ENCODE measurements at places on chromosomes 11 and 22.

- peak; percentile 54 for DNase-seq
Observed at GRCh38 chr11:64207256-64208085, 950 bp downstream of the FERMT3 start.

DNA sequence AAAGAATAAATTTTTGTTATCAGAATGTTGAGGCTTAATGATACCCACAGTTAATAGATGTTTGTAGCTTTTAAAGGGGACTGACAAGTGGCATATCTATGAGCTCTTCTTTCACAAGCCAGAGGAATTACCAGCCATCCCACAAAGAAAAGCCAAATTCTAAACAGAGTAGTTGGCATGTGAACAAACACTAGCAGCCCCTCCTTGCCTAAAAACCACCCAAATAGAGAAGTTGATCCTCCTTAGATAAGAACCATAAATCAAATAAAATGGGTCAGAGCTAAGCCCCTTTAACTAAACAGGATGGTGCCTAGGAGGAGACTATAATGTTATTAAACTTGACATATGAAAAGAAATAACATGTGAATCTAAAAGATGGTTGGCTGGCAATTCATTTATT, 11.4 kb downstream of the LPXN start:
- no peak for DNase-seq

DNA sequence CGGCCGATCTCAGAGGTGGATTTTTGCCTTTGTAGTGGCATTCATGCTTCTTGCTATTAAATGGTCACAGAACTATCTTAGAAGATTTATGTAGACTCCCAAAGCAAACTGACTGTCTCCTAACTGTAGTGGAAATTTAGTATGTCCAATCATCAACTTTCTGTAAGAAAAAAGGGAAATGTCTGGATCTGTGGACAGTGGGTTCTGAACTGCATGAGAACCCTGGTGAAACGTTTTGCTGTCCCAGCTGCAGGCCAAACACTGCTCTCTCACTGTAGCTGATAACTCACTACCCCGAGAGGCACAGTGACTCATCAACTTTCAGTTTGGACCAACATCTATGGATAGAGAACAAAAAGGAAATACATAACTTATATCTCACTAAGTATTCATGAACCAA, 387.1 kb downstream of the SOX6 start:
- DNase-seq, result peak; percentile 58

DNA sequence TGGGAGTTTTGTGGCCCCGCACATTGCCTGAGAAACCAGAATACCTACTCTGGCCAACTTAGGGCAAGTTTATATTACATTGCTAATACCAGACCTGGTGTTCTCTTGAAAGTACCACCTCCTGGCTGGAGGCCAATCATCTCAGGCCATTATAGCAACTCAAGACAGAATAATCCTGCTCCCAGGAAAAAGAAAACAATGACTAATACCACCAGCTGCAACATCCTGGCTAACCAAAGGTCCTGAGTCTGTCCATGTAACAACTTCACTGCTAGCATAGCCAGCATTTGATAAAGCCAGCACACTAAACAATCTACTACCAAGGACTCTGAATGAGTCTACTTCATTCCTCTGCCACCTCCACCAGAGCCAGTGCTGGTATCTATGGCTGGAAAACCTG, 1298.7 kb upstream of the CNTN5 start:
- no peak for DNase-seq

DNA sequence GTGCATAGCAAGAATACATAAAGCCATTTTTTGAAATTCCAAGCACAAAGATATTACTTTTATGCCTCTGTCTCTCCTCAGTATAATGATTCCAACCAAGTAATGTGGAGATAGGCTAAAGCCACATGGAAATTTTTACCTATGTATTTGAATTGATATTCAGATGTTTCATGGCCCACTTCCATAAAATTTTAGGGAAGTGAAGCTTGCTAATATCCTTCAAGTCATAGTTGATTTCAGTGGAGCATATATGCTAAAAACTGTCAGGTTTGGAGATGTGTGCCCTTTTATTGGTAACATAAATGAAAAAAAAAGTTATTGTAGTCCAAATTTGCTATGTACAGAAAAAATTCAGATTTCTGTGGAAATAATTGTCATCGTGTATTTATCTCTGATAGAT, 12.3 kb downstream of the MS4A4E start:
- DNase-seq, result no peak

GRCh38 chr11:107757661-107758060, 45.8 kb upstream of the SLN start:
- DNase-seq, result no peak

DNA sequence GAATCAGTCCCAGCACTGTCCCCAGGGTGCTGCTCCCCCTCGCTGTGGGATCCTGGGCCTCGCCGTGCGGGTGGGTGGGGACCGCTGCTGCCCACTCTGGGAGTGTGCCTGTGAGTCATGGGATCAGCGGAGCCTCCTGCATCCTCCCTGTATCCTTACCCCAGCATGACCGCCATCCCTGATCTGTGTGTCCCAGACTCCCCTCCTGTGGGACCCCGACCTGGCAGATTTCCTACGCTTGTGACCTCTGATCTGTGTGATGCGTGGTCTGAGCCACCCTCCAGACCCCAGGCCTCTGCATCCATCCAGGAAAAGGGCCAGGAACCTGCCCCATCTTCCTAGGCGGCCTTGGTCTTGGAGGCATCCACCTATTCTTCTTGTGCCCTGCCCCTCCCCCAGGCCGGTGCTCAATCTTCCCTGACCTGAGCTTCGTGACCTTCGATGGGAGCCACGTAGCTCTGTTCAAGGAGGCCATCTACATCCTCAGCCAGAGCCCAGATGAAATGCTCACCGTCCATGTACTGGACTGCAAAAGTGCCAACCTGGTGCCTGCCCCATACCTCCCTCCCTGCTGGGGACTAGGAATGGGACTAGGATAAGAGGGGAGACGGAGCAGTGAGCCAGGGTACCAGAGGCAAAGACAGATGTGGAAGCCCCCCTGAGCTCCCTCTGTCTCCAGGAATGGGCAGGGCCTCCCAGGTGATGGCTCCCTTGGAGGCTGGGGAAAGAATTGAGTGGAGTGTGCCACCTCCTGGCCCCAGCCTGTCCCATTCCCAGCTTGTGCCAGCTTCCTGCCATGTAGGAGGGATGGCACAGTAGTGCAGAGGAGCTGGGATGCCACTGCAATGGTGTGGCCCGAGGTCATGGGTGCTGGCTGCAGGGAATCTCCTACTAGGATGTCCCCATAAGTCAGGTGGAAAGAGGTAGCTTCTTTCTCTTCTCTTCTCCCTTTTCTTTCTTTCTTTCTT, 65.4 kb downstream of the OTOG start:
- DNase-seq, result peak; percentile 8

DNA sequence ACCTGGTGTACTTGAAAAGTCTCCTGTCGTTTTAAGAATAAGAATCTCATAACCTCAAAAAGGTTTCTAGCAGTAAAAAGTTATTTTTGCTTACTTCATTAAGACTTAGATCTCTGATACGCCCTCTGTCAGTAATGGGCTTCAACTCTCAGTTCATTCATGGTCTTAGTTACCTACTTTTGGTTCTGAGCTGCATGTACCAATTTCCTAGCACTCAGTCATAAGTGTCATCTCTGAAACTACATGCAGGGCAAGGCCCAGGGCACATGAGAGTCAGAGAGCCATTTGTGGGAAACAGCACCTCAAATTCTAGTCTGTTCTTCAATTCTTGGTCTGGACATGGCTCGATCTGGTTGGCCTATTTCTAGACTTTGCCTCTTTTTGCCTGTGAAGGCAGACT, 838.4 kb downstream of the FAM181B start:
- no peak for DNase-seq

GRCh38 chr11:70250876-70251658, 19.4 kb upstream of the PPFIA1 start:
- no peak for DNase-seq

GRCh38 chr11:44398266-44399030, 88.5 kb upstream of the ALX4 start:
- no peak for DNase-seq

GRCh38 chr11:14342906-14343305, 16.1 kb downstream of the RRAS2 start:
- DNase-seq, result no peak

DNA sequence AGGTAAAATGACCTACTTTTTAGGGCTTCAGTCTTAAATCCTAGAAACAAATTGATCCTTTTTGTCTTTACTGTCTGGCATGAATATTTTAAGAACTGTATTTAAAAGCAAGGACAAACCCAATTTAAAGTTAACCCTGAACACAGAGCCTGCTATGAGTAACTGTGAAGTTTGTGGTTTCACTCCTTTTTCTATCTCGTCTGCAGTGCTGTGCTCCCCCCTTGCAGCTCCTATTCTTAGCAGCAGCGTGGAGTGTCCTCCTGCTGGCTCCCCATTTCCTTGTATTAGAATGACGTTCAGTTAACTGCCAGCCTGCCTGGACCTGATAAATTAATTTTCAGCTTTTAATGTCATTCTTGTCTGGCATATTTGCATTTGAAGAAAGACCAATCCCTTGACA, 40.0 kb upstream of the LRRC4C start:
- DNase-seq, result no peak

DNA sequence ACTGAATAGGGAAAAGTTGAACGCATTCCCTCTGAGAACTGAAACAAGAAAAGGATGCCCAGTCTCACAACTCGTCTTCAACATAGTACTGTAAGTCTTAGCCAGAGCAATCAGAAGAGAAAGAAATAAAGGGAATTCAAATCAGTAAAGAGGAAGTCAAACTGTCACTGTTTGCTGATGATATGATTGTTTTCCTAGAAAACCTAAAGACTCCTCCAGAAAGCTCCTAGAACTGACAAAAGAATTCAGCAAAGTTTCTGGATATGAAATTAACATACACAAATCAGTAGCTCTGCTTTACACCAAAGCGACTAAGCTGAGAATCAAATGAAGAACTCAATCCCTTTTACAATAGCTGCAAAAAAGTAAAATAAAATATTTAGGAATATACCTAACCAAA, 471.2 kb upstream of the CNTN5 start:
- no peak for DNase-seq

GRCh38 chr11:110337570-110338193, 41.3 kb upstream of the RDX start:
- no peak for DNase-seq

DNA sequence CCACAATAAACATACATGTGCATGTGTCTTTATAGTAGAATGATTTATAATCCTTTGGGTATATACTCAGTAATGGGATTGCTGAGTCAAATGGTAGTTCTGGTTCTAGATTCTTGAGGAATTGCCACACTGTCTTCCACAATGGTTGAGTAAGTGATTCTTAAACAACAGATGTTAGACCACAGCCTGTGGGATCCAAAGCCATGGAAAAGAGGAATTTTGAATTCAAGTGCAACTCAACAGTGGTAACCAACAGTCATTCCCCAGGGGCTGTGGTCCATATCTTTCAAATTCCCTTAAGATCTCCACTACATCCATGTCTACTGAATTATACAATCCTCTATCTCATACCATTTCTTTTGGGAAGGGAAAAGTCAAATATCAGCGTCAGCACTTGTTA, 321.5 kb downstream of the LARGE1 start:
- no peak for DNase-seq

DNA sequence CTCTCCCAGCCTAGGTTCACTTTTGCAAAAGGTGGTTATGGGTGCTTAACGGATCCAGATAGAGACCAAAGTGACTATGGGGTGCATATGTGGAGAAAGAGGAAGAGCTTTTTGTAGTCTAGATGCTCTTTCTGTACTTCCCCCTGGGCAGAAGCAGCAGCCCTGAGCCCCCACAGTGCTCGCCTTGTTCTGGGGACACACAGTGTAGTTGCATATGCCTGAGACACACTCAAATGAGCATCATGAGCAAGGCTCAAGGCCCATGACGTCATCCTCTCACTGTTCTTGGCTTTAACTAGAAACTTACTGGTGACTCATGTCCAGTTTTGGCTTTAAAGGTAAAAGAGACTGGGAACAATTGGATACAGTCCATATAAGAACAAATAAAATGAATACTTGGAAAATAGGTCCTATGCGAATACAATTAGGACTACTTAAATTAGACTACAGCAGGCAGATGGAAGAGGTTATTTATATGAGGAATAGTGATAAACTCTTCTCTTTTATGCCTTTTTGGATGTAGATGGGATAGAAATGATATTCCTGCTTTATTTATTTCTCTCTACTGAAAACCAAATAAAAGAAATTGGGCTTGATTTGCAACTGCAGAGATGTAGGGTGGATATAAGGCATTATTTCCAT, 20.1 kb upstream of the PEX26 start:
- DNase-seq, result peak; percentile 88

- DNase-seq, result no peak
Observed at GRCh38 chr11:23232652-23233051, 372.4 kb upstream of the CCDC179 start.

DNA sequence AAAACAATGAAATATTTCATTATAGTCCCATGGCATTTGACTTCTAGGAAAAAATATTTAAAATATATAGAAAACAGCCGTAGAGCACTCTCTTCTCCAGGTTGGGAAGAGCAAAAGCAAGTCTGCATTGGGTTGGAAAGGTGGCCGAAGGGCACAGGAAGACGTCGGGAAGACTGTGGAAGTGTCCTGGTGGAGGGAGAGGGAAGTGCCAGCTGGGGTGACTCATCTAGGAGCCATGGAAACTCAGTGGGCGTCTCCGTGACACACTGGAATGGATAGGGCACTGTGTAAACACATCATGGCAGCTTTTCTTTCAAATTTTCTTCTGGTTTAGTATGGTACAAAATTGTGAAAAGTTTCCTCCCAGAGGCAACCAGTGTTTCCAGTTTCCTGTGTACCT, 12.7 kb downstream of the GTPBP1 start:
- DNase-seq, result peak; percentile 75

DNA sequence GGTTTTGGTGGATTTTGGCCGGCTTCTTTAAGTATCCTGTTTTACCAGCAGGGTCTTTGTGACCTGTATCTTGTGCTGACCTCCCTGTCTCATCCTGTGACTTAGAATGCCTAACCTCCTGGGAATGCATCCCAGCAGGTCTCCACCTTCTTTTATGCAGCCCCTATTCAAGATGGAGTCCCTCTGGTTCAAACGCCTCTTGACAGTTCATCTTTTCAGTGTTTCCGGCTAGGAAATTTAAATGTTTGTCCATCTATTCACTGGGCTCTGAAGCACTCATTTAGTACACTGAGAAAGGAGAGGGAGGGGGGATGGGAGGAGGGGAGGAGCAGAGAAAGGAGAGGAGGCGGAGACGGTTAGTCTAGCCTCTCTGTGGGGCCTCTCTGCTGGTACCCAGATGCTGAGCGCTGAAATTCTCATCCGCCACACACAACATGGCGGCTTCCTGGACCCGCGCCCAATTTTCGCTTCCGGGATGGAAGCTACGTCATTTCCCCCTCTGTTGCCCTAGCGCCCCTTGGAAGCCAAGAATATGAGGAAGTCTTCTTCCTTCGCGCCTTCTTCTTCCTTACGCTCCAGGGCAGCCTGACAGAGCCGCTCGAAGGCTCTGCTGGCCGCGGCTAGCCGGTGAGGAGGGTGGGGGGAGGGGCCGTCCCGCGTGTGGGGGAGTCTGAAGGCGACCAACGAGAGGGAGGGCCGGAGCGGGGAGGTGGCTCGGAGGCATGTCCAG, 69.0 kb upstream of the SYT13 start:
- DNase-seq, result peak; percentile 93

GRCh38 chr11:129404731-129405130, 29.1 kb downstream of the BARX2 start:
- DNase-seq, result no peak

Measured in mucosa of gallbladder (tissue), 1 donor.